ENCODE measurements at places on chromosomes 16 and 17.

- H3K4me3 ChIP-seq: no peak overlapping the region
- H3K4me1 ChIP-seq: no peaks in the 10 kb centered on the region
- H3K36me3 ChIP-seq: no peaks in the 10 kb centered on the region
- no peak for DNase-seq
Measured at GRCh38 chr16:14509675-14510132, 120.4 kb downstream of the PARN start.

- peaks cover 9% of the 10 kb centered on the region for H3K4me1 ChIP-seq
- no peaks in the 10 kb centered on the region for H3K27me3 ChIP-seq
- no peak for DNase-seq
- H3K36me3 ChIP-seq: no peaks in the 10 kb centered on the region
Measured at GRCh38 chr17:17737961-17738894, 57.0 kb downstream of the RAI1 start.

DNA sequence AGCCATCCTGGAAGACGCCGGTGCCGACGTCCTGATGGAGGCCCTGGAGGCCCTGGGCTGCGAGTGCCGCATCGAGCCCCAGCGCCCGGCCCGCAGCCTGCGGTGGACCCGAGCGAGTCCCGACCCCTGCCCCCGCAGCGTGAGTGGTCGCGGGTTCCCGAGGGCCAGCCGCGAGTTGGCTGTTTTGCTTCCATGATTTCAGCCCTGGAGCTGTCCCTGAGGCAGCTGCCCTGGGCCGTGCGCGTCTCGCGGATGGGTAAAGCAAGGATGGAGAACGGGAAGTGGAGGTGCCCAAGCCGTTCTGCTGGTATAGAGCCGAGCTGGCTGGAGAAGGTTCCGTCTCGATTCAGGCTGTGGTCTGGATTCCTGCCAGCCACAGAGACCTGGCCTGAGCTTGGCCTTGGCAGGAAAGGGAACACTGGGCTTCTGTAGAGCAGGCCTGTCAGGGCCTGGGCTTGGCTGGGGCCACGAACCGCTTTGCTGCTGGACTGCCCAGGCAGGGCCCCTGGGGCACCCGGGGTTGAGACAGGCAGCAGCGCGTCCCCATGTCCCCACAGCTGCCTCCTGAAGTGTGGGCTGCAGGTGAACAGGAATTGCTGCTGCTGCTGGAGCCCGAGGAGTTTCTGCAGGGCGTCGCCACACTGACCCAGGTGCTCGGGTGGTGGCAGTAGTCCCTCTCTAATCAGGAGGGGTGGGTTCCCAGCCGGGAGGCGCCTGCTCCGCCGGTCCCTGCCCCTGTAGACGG, 941 bp upstream of the MRPS34 start:
- peak overlapping the region; percentile 72 for H3K27ac ChIP-seq
- peak overlapping the region; percentile 73 for H3K4me3 ChIP-seq
- peaks cover 5% of the 10 kb centered on the region for H3K36me3 ChIP-seq

- H3K36me3 ChIP-seq: no peaks in the 10 kb centered on the region
- H3K4me1 ChIP-seq: no peaks in the 10 kb centered on the region
- no peak overlapping the region for H3K4me3 ChIP-seq
- no peak overlapping the region for H3K27ac ChIP-seq
Measured at GRCh38 chr17:11331547-11332513, 90.8 kb downstream of the SHISA6 start.

DNA sequence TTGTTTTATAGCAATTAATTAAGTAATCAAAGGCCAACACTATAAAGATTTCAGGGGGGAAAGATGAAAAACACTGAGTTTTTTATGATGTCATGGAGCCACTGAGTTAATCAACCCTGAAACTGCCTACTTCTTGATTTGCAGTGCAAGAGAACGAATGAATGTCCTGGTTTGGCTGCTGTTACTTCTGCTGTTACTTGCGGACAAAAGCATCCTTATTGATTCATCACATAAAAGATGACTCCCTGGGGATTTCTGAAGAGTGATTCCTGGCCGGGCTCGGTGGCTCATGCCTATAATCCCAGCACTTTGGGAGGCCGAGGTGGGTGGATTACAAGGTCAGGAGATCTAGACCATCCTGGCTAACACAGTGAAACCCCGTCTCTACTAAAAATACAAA, 10.9 kb upstream of the SPNS3 start:
- H3K36me3 ChIP-seq: no peaks in the 10 kb centered on the region
- DNase-seq: no peak
- H3K27me3 ChIP-seq: no peaks in the 10 kb centered on the region
- no peak overlapping the region for H3K27ac ChIP-seq
- H3K4me1 ChIP-seq: no peaks in the 10 kb centered on the region

GRCh38 chr16:67842509-67843342, 606 bp downstream of the THAP11 start:
- H3K4me3 ChIP-seq: peak overlapping the region; percentile 99
- no peaks in the 10 kb centered on the region for H3K36me3 ChIP-seq
- no peaks in the 10 kb centered on the region for H3K27me3 ChIP-seq

GRCh38 chr17:38561416-38562214, 44.1 kb downstream of the SRCIN1 start:
- no peak overlapping the region for H3K27ac ChIP-seq
- H3K4me1 ChIP-seq: peaks cover 41% of the 10 kb centered on the region
- DNase-seq: no peak
- H3K36me3 ChIP-seq: no peaks in the 10 kb centered on the region
- peaks cover 50% of the 10 kb centered on the region for H3K27me3 ChIP-seq

DNA sequence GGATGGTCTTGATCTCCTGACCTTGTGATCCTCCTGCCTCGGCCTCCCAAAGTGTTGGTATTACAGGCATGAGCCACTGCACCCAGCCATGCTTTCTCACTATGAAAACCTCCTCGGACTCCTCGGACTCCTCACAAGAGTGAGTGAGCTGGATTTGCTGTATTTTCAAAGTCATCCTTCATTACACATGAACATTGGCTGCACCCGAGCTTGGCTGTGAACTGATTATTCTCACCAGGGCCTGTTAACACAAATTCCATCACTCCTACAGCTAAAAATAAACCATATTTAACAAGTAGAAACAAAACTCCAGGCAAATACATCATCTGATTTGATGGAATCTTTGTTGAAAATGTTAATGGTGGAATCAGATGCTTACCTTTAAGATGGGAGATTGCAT, 50.3 kb downstream of the PITPNC1 start:
- H3K4me1 ChIP-seq: peaks cover 53% of the 10 kb centered on the region
- no peak overlapping the region for H3K4me3 ChIP-seq
- no peaks in the 10 kb centered on the region for H3K27me3 ChIP-seq
- H3K36me3 ChIP-seq: no peaks in the 10 kb centered on the region
- no peak overlapping the region for H3K27ac ChIP-seq

GRCh38 chr16:69703638-69704037, 22.7 kb downstream of the NQO1 start:
- H3K36me3 ChIP-seq: no peaks in the 10 kb centered on the region
- H3K27me3 ChIP-seq: no peaks in the 10 kb centered on the region
- no peaks in the 10 kb centered on the region for H3K4me1 ChIP-seq
- no peak for DNase-seq

GRCh38 chr17:10618202-10618635, 38.9 kb downstream of the MYH3 start:
- no peaks in the 10 kb centered on the region for H3K36me3 ChIP-seq
- H3K27ac ChIP-seq: no peak overlapping the region
- no peaks in the 10 kb centered on the region for H3K4me1 ChIP-seq
- no peak for DNase-seq
- H3K27me3 ChIP-seq: no peaks in the 10 kb centered on the region
- no peak overlapping the region for H3K4me3 ChIP-seq

- H3K4me3 ChIP-seq: peak overlapping the region; percentile 52
- no peaks in the 10 kb centered on the region for H3K27me3 ChIP-seq
- peaks cover 27% of the 10 kb centered on the region for H3K4me1 ChIP-seq
- peak; percentile 21 for DNase-seq
Measured at GRCh38 chr16:47142486-47142820, 1.3 kb downstream of the NETO2 start.

DNA sequence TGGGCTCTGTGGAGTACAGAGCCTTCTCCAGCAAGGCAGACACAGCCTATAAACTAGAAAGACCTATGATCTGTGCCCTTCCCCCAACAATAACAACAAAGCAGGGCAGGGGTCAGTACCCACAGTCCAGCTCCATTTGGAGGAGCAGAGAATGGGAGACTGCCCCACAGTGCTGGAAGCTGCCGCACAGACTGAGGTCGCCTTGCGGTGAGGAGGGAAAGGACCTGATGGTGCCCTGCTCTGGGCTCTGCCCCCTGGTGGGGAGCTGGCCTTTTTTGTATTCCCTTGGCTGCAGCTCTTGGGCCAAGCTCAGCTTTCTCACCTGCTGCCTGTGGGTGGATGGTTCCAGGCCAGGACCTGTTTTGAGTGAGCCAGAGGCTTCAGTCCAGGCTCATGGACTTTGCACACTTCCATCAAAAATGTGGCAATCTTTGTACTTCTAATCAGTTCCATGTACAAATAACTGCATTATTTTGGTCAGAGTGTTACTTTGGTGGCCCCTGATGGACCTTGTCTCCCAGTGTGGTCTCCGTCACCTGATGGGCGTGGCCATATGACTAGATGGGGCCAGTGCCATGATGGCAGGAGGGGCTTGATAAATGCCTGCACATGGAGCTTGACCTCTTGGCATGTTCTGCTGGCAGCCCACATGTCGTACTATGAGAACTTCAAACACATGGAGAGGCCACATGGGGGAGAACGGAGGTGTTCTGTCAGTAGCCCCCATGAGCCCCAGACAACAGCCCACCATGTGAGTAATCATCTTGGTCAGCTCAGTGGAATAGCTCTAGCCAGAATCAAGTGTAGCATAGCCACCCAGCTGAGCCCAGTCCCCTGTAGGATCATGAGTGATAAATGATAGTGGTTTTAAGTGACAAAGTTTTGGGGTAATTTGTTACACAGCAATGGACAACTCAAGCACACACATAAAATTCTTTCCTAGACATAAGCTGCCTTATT, 24.2 kb downstream of the B9D1 start:
- no peak overlapping the region for H3K4me3 ChIP-seq
- H3K27me3 ChIP-seq: no peaks in the 10 kb centered on the region
- H3K4me1 ChIP-seq: no peaks in the 10 kb centered on the region
- peak; percentile 61 for DNase-seq

GRCh38 chr16:3021449-3022207, 1.5 kb downstream of the TNFRSF12A start:
- DNase-seq: peak; percentile 94
- H3K4me1 ChIP-seq: peaks cover 51% of the 10 kb centered on the region
- H3K4me3 ChIP-seq: no peak overlapping the region
- H3K36me3 ChIP-seq: peaks cover 12% of the 10 kb centered on the region
- H3K27ac ChIP-seq: peak overlapping the region; percentile 90

DNA sequence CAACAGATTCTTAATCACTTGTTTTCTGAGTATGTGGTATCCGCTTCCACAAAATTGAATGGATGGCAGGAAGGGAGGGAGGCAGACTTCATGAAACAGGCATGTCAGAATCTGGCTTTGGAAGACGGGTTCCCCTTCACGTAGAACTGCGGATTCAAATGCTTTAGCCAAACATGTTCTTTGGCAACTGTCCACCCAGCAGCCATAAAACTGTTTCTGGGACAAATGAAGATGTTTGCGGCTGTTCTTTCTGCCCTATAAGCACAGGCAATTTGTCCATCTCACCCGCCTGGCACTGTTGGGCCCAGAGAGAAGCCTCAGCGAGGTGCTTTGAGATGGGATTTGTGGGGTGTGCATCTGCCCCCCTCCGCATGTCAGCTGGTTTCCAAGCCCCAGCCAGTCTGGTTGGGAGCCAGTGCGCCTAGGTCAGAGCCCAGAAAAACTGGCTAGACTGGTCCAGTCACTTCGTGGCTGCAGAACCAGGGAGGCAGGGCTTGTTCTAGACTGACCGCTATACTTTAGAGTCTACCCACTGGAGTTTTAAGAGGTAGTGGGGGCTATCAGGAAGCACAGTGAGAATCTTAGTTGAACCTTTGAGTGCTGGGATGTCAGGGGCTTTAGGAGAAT, 6.3 kb downstream of the CRHR1 start:
- no peaks in the 10 kb centered on the region for H3K36me3 ChIP-seq
- DNase-seq: no peak
- H3K27ac ChIP-seq: no peak overlapping the region
- H3K4me3 ChIP-seq: no peak overlapping the region
- H3K4me1 ChIP-seq: peaks cover 4% of the 10 kb centered on the region

- no peaks in the 10 kb centered on the region for H3K4me1 ChIP-seq
- DNase-seq: no peak
- H3K36me3 ChIP-seq: no peaks in the 10 kb centered on the region
- no peak overlapping the region for H3K27ac ChIP-seq
- H3K4me3 ChIP-seq: no peak overlapping the region
Measured at GRCh38 chr17:32621612-32622312, 135.0 kb downstream of the CDK5R1 start.

DNA sequence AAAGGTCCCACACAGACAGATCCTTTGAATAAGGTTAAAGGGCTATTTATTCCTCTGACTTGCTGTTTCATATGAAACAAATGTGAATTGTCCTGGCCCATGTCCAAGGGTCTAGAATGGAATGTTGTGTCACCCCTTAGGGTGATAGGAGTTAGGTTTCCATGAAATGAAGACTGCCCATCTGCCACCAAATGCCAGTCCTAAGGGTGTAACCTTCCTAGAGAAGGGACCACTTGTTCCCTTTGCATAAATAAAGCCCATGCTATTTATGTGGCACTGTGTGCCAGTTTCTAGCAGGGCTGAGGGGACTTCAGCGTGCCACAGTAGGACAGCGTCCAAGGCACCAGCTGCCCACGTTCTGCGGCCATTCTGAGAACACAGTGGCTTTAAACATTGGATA, 171.3 kb downstream of the ABCA8 start:
- no peak overlapping the region for H3K27ac ChIP-seq
- no peaks in the 10 kb centered on the region for H3K36me3 ChIP-seq
- H3K27me3 ChIP-seq: no peaks in the 10 kb centered on the region
- no peak overlapping the region for H3K4me3 ChIP-seq

GRCh38 chr17:77403854-77404253, 263.1 kb downstream of the SEC14L1 start:
- no peak overlapping the region for H3K4me3 ChIP-seq
- no peak for DNase-seq
- H3K36me3 ChIP-seq: peaks cover 14% of the 10 kb centered on the region
- H3K27ac ChIP-seq: peak overlapping the region; percentile 87
- H3K4me1 ChIP-seq: peaks cover 97% of the 10 kb centered on the region

DNA sequence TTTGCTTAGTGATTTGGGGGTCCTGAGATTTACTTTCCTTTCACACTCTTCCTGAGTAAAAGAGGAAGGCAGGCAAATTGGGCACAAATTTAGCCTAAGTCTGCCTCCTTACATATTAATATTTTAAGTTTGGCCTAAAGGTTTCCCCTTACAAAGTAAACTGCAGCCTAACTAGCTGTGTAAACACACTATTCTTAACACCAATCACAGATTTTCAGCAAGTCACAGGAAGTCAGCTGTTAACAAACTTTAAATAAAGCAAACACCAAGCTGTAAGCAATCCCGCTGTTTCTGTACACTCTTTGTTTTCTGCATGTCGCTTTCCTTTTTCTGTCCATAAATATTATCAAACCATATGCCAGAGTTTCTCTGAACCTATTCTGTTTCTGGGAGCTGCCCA, 45.1 kb upstream of the ABCC11 start:
- DNase-seq: no peak
- H3K4me1 ChIP-seq: no peaks in the 10 kb centered on the region
- no peak overlapping the region for H3K27ac ChIP-seq
- H3K36me3 ChIP-seq: peaks cover 25% of the 10 kb centered on the region
- H3K27me3 ChIP-seq: no peaks in the 10 kb centered on the region
